T-cell (primary cell): ENCODE measurements at places on chromosomes 1 and 21.

DNA sequence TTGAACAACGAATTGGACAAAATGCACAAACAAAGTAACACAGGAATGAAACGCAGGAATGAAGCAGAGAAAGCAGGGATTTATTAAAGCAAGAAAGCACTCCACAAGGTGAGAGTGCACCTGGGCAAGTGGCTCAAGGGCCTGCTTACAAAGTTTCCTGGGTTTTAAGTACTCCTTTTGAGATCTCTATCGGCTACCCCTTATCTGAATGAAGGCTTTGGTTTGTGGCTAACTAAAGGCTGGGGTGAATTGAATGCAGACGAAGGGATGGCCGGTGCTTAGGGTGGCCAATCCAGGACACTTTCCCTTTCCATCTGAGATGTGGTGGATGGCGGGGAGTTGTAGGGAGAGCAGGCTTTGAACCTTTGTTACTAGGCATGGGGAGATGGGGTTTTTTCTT lies 151.4 kb upstream of the KIAA0040 start:
- DNase-seq: no peak

GRCh38 chr1:89671775-89672488 lies 39.0 kb downstream of the LRRC8C start:
- no peak for DNase-seq

- no peak for DNase-seq
Observed at GRCh38 chr21:38950435-38951094, 144.8 kb downstream of the ETS2 start.

- no peak for DNase-seq
Observed at GRCh38 chr1:16175610-16176553, 20.0 kb upstream of the EPHA2 start.

GRCh38 chr1:35222322-35223083 lies 29.6 kb upstream of the SFPQ start:
- no peak for DNase-seq

DNA sequence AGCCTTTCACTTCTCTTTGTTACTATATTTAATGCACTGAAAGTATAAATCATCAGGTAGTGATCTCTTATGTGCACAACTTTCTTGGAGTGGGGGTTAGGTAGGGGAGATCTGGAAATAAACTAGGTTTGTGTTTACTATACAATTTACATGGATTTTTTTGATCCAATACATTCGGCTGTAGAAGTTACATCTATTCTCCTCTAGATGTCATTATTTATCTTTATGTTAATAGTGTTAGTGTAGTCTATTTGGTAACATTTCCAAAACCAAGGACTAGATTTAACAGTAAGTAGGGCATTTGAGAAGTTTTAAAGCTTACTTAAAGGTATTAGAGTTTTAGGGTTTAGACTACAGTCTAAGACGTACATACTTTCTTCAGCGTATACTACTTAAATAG lies 5.4 kb downstream of the VPS45 start:
- no peak for DNase-seq

GRCh38 chr1:15734296-15734695 lies 1.8 kb upstream of the SLC25A34 start:
- DNase-seq: no peak

DNA sequence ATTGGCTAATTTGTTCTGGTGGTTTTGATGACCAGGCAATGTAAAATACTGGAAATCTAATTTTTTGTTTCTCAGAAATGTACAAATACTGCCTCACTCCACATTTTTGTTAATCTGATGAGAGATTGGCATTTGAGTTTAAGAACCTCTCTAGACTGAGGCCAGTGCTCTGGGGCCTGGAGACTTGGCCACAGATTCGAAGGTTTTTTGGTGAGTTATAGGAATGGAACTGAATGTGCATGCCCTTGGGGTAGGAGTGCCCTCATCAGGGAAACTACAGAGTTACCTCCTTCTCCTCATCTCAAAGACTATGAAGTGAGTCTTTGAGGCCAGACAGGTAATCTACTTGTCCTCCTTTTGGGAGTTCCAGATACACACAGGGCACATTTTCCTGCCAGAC lies 347.9 kb downstream of the LTN1 start:
- no peak for DNase-seq

DNA sequence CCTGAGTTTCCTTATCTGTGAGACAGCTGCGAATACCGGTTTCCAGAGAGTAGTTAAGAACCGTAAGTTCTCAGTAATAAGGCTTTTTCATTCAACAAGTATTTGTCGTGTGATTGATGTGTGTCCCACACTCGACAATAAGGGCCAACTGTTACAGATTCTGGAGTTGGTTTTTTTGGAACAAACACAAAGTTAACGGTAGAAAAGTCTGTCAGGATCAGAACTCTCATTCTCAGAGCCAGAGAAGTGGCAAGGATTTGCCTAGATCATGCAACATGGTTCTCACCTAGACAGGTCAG lies 837 bp downstream of the NUDC start:
- DNase-seq: no peak

DNA sequence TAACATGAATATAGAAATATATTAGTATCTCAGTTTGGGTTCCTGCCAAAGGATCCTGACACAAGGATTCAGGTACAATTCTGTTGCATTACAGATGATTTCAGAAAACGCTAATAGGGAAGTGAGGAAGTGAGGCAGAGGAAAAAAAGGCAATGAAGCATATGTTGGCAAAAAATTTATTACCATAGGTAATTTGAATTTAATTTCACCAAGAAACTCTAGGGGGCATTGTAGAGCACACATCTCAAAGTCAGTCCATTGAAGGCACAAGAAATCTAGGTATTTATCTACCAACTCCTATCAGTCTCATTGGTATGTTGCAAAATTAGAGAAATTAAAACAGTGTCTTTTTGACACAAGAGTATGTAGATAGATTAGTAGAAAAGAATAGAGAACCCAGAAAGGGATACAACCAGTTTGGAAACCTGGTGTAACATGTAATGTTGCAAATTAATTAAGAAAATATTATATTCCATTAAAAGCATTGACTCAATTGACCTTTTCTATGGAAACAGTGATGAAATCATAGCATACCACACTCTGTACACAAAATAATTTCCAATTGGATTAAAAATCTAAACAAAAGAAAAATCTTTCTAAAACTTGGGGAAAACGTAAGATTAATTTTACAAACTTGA lies 104.9 kb upstream of the SNX7 start:
- DNase-seq: no peak

GRCh38 chr1:111145542-111145941 lies 5.5 kb downstream of the CEPT1 start:
- DNase-seq: no peak

GRCh38 chr1:92583821-92584760 lies 97.4 kb upstream of the GFI1 start:
- DNase-seq: no peak

GRCh38 chr1:116291024-116291423 lies 82.0 kb upstream of the ATP1A1 start:
- no peak for DNase-seq
